Hematopoietic multipotent progenitor cell treated with erythropoietin and hydrocortisone succinate and interleukin-3 and kit ligand, for 6 days (in vitro differentiated cells): ENCODE measurements at places on chromosomes 5 and 9.

GRCh38 chr5:61293071-61293470, 39.0 kb upstream of the ZSWIM6 start:
- DNase-seq: no peak

GRCh38 chr9:132590037-132590317, 7.6 kb downstream of the BARHL1 start:
- no peak for DNase-seq

- no peak for DNase-seq
These were observed 25.9 kb downstream of the SH3TC2 start for GRCh38 chr5:149036970-149037369.

GRCh38 chr5:83434946-83435345, 36.6 kb upstream of the VCAN start:
- DNase-seq: no peak
